AG09309 (cell line): ENCODE measurements at places on chromosomes 7 and 10.
A peak's percentile ranks its signal among the peaks of the same experiment; 100 is the strongest.

DNA sequence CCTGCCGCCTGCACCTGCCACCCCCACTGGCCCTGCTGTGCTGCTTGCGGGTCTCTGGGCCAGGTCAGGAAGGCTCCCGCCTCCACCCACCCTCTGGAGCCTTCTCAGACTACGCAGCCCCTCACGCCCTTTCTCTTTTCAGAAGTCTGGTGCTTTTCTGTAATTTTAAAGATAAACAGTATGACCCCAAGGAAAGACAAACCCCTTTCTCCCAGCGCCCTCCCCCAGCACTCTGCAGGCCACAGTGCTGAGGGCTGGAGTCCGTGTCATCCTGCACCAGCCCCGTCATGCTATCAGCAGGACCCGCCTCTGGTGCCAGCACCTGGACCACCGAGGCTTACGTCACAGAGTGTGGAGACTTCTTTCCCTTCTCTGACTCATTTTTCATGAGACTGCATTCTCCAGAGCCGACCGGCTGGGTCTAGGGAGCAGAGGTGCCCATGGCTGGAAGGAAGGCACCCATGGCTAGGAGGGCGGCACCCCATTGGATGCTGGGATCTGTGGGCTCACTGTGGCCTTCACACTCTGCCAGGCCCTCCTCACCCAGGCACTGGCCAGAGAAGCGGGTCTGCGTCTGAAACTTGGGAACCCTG is 53.4 kb downstream of the CFAP46 start:
- no peak for DNase-seq

GRCh38 chr10:110355922-110356627 is 51.4 kb upstream of the SMNDC1 start:
- DNase-seq: no peak

DNA sequence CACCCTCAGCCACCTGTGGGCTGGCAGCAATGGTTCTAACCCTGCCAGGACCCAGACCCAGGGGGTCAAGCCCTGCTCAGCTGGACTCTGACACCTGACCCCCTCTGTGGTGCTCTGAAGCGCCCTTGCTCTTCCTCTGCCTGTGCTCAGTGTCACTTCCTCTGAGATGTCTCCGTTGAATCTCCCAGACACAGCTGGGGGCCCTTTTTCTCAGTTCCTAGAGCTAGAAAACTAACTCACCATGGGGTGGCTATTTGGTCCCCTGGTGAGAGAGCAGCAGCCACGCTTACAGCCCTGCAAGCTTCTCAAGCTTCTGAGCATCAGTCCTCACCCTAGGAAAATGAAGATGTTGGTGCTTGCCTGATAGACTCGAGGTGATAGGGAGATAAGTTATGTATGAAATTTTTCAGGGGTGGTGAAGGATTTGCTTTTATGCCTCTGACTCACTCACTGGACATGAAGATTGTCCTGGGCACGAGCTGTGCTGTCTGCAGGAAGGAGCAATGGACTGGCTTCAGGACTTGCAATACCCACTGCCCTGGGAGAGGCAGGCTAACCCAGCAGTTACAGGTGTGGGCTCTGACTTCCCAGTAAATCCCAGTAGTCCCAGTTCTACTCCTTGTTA is 29.6 kb downstream of the COL13A1 start:
- DNase-seq: no peak

DNA sequence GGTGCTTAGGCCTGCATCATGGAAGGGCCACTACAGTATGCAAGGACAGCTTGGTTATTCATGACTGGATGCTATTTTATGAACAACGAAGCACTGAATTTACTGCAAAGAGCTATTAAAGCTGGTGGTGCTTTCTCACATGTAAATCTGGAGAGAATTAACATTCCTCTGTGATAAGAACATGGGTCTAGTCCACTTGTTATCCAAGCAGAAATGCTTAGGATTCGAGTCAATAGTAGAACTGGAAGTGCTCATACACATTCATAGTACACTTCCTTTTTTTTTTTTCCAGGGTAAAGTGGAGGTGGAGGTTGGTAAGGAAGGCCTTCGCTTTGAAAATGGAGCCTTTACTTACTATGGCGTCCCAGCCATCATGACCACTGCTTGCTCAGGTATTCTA is 35.0 kb downstream of the CNNM1 start:
- DNase-seq: peak; percentile 50

DNA sequence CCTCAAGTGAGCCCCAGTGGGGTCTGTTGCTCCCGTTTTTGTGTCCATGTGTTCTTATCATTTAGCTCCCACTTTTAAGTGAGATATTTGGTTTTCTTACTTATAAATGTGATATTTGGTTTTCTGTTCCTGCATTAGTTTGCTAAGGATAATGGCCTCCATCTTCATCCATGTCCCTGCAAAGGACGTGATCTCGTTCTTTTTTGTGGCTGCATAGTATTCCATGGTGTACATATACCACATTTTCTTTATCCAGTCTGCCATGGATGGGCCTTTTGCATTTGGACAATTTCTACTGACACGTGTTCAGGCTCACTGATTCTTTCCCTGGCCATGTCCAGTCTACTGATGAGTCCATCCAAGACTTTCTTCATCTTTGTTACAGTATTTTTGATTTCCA is 9.6 kb downstream of the SFXN2 start:
- no peak for DNase-seq

- no peak for DNase-seq
These were observed 10.5 kb upstream of the ADAMTS14 start for GRCh38 chr10:70661623-70662361.

GRCh38 chr10:109411917-109412316 is 511.4 kb downstream of the XPNPEP1 start:
- DNase-seq: no peak

DNA sequence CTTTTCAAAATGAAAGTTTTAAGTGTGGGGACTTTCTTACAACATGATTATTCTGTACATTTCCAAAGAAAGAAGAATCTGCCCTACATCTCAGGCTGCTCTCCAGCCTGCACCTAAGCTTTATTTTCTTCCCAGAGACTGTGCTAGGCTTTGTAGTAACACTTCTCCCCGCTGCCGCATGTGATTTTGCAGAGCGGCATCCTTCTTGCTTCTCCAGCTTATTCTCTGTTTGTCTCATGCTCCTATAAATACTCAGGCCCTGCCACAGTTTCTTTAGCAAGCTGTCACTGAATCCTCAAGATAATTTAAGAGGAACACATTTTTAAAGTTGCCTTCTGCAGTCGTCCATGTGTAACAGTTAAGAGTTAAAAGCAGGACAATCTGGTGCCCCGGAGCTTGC is 53.5 kb downstream of the INSYN2A start:
- no peak for DNase-seq

GRCh38 chr7:112290065-112290464 is 83.6 kb downstream of the ZNF277 start:
- DNase-seq: no peak

GRCh38 chr7:13035233-13035632 is 347.8 kb downstream of the ARL4A start:
- DNase-seq: no peak

- DNase-seq: no peak
These were observed 15.0 kb upstream of the PCBD1 start for GRCh38 chr10:70903262-70903921.

GRCh38 chr10:124898471-124898870 is 43.5 kb upstream of the ZRANB1 start:
- DNase-seq: no peak

- no peak for DNase-seq
These were observed 87.6 kb upstream of the AFAP1L2 start for GRCh38 chr10:114491933-114492332.

DNA sequence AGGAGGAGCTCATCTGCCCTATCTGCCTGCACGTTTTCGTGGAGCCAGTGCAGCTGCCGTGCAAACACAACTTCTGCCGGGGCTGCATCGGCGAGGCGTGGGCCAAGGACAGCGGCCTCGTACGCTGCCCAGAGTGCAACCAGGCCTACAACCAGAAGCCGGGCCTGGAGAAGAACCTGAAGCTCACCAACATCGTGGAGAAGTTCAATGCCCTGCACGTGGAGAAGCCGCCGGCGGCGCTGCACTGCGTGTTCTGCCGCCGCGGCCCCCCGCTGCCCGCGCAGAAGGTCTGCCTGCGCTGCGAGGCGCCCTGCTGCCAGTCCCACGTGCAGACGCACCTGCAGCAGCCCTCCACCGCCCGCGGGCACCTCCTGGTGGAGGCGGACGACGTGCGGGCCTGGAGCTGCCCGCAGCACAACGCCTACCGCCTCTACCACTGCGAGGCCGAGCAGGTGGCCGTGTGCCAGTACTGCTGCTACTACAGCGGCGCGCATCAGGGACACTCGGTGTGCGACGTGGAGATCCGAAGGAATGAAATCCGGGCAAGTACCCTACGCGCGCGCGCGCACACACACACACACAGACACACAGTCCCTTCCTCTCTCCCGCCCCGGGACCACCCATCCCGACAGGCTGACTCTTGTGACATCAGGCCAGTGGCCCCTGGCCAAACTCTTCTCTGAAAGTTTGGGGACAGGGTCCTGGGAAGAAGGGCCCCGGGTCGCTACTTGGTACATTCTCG is 538 bp downstream of the TRIM8 start:
- no peak for DNase-seq

DNA sequence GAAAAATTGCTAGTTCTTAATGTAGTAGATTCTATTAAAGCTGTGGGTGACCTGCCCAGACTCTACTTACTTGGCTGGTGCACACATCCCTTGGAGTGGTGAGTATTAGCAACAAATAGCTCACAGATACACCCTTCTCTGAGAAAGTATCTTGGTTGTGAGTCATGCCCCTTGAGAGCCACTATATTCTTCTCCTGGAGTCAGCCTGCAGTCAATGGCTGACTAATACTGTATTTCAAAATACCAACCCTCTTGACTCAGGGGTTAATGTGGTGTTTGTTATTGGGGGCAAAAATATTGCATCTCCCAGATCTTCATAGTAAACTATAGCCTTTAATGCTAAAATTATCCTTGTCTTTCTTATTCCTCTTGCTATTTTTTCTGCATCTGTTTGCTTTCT is 354.9 kb downstream of the BMPER start:
- DNase-seq: peak; percentile 93

DNA sequence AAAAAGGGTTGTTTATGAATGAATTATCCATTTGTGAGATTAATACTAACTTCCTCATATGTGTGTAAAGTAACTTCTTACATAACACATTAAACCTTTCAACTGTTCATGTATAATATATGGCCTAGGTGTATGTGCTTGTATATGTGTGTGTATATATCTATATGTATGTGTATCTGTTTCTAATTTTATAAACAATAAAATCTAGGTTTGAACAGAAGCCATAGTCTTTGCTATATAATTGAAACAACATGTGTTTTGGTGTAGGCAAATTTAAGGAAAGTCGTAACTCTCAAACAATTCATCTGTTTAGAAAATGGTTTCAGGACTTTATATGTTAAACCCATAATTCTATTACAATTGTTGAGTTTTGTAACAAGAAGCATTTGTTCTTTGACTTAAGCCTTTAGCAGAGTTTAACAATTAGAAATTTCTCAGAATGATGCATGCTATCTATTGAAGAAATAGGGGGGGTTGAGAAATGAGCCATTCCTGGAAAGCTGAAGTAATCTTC is 103.3 kb downstream of the BBS9 start:
- no peak for DNase-seq

DNA sequence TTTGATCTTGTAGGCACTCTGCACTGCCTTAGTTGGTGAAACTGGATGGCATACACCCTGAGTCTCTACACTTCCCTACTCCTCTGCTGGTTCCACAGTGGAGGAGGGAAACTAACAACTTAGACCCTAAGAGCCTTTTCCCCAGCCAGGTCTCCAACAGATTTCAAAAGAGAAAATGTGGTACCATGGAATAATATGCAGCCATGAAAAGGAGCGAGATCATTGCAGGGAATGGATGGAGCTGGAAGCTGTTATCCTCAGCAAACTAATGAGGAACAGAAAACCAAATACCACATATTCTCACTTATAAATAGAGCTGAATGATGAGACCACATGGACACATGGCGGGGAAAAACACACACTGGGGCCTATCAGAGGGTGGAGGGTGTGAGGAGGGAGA is 36.3 kb upstream of the CCDC3 start:
- no peak for DNase-seq

DNA sequence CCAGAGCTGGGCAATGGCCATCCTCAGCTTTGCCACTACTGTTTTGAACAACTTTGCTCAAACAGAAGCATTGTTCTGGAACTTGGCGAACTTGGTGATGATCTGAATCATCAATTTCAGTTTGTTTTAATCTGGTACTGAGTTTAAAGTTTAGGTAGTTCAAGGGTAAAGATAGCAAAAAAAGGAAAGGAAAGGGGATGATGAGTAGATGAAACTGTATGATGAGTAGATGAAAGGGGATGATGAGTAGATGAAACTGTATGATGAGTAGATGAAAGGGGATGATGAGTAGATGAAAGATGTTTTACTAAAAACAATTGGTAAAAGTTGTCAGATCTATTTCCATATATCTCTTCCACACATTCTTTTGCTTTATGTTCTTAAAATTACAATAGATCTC is 737.0 kb downstream of the LRMDA start:
- DNase-seq: no peak

- DNase-seq: no peak
These were observed 24.1 kb downstream of the GBX1 start for GRCh38 chr7:151143261-151144015.

DNA sequence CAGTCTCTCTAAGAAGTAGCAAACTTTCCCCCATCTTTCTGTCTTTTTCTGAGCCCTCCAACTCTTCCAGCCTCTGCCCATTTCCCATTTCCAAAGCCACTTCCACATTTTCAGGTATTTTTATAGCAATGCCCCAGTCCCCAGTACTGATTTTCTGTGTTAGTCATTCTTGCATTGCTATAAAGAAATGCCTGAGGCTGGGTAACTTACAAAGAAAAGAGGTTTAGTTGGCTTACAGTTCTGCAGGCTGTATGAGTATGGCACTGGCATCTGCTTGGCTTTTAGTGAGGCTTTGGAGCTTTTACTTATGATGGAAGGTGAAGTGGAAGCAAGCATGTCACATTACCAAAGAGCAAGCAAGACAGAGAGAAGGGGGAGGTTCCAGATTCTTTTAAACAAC is 17.2 kb downstream of the PLCE1 start:
- DNase-seq: no peak

DNA sequence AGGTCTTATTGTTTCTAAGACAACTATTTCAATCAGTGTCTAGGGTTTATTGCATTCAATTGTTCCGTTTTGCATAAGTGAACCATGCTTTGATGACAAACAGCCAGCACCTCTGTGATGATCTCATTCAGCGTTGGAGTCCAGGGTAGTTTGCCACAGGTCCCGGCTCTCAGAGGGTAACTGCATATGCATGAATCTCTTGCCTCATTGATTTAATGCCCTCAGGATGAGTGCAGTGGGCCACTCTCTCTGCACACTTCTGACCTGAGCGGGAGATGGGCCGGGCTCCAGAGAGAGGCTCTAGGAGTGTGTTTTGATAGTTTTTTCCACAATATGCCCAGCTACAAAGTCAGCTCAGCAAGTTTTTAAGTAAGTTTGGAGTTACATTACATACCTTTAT is 83.9 kb downstream of the HECW1 start:
- no peak for DNase-seq

- DNase-seq: no peak
These were observed 119.0 kb downstream of the FANK1 start for GRCh38 chr10:126015413-126015812.
